ENCODE measurements at places on chromosomes 1 and 21. TPM values are rescaled to one million over a fixed set of nuclear protein-coding genes. Genes with fewer than 3 reads are reported as not detected.

GRCh38 chr1:143718524-143718923, 253.3 kb downstream of the FAM72C start:
- no peak for DNase-seq

GRCh38 chr1:234533034-234533891, 54.3 kb upstream of the TARBP1 start:
- DNase-seq = peak; percentile 88

DNA sequence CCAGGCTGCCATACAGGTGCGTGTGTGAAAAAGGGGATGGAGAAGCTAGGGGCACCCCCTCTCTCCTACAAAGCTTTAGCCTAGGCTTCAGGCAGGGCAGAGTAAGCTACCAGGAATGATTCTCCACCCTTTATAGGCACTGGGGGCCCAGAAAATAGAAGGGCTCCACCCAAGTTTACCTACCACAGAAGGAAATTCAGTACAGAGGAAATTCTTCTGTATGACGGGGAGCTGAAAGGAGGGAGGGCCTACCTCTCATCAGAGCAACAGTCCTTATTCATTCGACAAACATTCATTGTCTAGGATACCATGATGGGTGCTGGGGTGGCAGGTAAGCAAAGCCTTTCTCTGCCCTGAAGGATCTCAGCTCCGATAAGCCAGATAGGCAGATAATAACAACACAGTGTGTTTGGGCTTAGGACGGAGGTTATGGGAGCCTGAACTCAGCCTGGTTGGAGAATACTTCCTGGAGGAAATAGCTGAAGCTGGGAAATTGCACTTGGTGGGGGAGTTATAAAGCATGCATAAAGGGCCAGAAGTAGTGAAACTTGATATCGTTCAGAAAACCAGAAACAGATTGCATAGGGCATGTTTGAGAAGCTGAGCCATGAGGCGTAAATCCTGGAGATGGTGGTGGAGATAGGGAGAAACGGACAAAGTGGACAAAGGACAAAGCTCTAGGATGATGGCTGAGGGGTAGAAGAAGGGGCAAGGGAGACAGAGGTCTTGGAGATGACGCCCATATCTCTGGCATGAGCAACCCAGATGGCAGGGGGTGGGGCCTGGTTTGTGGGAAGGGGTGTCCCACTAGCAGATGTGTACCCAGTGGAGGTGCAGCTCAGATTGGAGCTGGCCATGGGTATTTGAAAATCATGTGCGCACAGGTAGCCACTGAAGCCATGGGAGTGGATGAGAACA, 5.3 kb upstream of the P3R3URF start:
- DNase-seq = no peak

DNA sequence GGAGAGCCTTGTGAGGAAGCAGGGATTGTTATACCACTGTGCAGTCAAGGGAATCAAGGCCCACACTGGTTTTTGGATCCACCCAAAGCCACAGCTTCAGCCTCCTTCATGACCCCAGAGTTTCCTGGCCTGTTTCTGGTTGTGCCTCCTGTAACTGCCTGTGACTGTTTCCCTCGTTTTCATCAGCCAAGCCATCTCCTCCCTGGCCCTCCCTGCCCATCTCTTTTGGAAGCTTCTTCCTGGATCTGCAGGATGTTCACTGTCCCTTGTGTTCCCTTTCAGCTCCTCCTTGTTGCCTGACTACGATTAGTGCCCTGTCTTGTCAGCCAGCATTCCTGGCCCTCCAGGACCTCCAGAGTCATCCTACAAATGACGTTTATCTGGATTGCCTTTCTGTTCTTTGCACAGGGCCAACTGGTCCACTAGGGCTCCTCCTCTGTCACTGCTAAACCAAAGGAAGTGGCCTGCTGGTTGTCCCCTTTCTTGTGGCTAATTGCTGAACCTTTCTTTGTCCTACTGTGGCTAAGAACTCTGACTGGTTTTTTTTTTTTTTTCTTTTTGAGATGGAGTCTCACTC, 17.9 kb downstream of the SFT2D2 start:
- no peak for DNase-seq

DNA sequence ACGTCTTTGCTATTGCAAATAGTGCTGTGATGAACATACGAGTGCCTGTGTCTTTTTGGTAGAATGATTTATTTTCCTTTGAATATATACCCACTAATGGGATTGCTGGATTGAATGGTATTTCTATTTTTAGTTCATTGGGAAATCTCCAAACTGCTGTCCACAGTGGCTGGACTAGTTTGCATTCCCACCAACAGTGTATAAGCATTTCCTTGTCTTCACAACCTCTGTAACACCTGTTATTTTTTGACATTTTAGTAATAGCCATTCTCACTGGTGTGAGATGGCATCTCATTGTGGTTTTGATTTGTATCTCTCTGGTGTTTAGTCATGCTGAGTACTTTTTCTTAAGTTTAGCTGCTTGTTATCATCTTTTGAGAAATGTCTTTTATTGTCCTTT, 215.0 kb downstream of the FMN2 start:
- DNase-seq = no peak

- no peak for DNase-seq
Measured at GRCh38 chr1:10676963-10677362, 119.5 kb downstream of the CASZ1 start.

GRCh38 chr1:116581323-116581885, 10.6 kb upstream of the CD58 start:
- DNase-seq = no peak

DNA sequence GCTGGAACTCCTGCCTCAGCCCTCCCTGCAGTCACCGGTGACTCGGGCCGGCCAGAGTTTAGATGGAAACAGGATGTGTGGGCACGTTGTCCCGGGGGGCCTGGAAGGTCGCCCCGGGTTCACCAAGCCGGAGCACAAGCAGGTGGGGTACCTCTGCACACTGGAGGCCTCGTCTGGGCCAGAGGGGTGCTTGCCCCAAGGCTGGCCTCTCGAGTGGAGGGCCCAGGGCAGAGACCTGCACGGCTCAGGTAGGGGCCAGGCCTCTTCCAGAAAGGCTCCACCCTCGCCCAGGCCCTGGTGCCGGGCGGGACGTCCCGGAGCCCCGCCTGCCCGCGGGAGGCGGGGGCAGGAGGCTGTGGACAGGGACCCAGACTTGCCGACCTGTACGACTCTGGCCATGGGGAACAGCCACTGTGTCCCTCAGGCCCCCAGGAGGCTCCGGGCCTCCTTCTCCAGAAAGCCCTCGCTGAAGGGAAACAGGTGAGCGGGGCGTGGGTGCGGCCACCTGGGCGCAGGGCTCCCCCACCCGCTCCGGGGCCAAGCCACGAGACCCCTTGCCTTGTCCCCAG, at the start of gene PLEKHN1:
TSS of gene PLEKHN1 (plus strand) at position 348 of the 569 bp plus-strand sequence. CDS start at position 398, 50 bp downstream.
- peak; percentile 53 for DNase-seq

DNA sequence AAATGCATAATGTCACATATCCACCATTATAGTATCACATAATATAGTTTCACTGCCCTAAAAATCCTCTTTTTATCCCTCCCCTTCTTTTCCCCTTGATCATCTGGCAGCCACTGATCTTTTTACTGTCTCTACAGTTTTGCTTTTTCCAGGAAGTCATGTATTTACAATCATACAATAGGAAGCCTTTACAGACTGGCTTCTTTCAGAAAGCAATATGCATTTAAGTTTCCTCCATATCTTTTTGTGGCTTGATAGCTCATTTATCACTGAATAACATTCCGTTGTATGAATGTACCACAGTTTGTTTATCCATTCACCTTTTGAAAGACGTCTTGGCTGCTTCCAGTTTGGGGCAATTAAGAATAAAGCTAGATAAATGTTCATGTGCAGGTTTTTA, 14.3 kb upstream of the WDTC1 start:
- no peak for DNase-seq

DNA sequence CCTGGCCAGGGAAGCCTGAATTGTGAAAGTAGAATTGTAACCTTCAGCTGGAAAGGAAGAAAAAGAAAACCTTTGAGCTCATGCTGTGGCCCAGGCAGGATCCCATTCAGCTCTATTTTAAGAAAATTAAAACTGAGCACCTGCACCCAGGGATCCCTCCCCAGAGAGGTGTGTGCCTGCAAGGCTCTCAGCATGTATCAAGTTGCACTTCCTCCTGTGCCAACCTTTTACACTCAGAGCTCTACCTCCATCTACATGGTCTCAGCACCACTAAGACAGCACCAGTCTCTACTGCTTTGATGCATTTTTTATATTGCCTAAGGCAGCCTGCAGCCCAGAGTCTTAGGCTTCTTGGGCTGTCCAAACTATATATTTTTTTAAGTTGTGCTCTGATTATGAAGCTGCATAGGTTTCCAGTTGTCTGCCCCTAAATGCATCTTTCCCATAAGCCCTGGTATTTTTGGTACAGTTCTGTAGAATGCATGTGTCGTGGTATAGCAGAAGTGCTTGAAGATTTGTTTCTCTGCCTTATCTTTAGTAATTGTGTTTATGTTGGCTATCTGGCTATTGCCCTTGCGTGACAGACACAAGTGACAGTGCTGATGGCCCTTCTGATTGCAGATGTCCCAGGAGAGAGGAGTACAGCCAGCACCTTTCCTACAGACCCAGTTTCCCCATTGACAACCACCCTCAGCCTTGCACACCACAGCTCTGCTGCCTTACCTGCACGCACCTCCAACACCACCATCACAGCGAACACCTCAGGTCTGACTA, 63.1 kb downstream of the PTPRC start:
- DNase-seq = no peak

DNA sequence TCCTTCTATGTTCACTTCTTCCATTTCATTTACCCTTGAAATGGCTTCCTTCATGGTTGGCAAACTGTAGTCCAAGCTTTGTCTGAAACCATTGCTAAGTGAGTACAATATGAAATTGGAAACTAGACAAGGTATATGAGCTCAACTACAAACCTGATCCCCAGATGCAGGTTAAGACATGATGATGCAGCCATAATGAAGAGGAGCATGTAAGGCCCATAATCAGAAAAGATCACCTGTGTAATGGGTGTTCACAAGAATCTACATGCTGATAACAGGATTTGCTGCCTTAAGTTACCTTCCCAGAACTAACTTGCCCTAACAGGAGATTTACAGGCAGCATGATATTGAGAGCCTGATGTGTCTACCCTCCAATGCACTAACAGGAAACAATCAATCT, 153.9 kb downstream of the KCNH1 start:
- DNase-seq = no peak

DNA sequence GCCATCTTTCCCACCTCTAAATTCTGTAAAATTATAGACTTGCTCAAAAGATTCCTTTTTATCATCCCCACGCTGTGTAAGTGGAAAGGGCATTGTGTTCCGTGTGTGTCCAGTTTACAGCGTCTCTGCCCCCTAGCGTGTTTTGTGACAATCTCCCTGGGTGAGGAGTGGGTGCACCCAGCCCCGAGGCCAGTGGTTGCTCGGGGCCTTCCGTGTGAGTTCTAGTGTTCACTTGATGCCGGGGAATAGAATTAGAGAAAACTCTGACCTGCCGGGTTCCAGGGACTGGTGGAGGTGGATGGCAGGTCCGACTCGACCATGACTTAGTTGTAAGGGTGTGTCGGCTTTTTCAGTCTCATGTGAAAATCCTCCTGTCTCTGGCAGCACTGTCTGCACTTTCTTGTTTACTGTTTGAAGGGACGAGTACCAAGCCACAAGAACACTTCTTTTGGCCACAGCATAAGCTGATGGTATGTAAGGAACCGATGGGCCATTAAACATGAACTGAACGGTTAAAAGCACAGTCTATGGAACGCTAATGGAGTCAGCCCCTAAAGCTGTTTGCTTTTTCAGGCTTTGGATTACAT, 61.9 kb downstream of the POFUT2 start:
- no peak for DNase-seq

- DNase-seq = no peak
Measured at GRCh38 chr1:25086518-25087079, 145.7 kb downstream of the SYF2 start.

- no peak for DNase-seq
Measured at GRCh38 chr1:107649023-107649422, 316.0 kb downstream of the VAV3 start.

- no peak for DNase-seq
Measured at GRCh38 chr1:51652599-51652998, 35.7 kb downstream of the OSBPL9 start.

GRCh38 chr1:221708076-221708571, 33.8 kb downstream of the DUSP10 start:
- DNase-seq = no peak

- DNase-seq = no peak
Measured at GRCh38 chr1:187622545-187622944, 793.8 kb downstream of the PLA2G4A start.

DNA sequence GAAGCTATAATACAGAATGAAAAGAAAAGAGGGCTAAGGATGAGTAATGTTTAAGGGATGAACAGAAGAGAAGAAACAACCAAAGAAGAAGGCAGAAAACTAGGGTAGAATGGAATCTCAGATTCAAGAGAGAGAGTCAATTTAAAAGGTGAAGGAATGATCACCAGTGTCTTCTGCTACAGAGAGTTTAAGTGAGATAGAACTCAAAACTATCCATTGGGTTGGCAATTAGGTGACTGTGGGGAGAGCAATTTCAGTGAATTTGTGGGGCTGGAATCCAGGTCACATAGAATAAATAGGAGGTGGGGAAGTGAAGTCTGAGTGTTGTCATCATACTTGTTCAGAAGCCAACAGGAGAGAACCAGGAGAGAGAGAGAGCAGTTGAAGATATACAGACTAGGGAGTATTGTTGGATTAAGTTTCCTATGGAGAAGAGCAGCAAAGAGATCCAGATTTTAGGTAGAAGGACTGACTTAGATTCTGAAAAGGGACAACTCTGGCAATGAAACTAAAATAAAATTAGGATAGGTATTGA, 19.9 kb downstream of the MACF1 start:
- DNase-seq = no peak

DNA sequence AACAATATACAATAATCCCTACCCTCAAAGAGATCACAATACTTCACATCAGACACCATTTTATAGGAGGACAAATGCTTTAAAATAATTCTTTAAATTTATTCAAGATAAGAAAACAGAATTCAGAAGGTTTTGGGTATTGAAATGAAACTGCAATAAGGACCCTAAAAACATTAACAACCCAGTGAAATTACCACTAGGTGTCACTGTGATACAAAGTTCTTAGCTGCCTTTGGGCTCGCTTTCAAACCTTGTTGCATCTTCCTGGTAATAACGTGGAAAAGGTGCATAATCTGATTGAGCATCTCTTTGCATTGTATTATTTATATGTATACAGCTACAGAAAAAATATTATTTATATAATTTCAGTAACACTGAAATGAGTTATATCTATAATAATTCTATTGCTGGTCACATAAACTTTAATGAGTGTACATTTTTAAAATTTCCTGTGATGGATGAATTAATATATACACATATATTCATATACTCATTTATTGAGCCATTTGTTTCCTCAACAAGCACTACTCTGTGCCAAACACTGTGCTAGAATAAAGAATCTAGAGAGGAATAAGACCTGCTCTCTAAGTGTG, 185.2 kb downstream of the FAF1 start:
- DNase-seq = no peak

TMEM82 gene
- total RNA-seq = not detected

RBP7 gene
- 13.9 TPM for total RNA-seq

MOV10 gene
- total RNA-seq = 5.3 TPM

CCDC181 gene
- total RNA-seq = 0.30 TPM

ISG20L2 gene
- total RNA-seq = 7.4 TPM

PRR9 gene
- not detected for total RNA-seq

ZSWIM5 gene
- 0.98 TPM for total RNA-seq

FAM3B gene
- total RNA-seq = not detected

PDZK1IP1 gene
- 0.81 TPM for total RNA-seq

PRMT6 gene
- 2.8 TPM for total RNA-seq

CD53 gene
- total RNA-seq = 7.5 TPM

IL19 gene
- total RNA-seq = not detected

NUP210L gene
- 0.32 TPM for total RNA-seq

Measured in psoas muscle (tissue), 8 donors.